ENCODE measurements at places on chromosomes 6 and 20.
A peak's percentile ranks its signal among the peaks of the same experiment; 100 is the strongest.

DNA sequence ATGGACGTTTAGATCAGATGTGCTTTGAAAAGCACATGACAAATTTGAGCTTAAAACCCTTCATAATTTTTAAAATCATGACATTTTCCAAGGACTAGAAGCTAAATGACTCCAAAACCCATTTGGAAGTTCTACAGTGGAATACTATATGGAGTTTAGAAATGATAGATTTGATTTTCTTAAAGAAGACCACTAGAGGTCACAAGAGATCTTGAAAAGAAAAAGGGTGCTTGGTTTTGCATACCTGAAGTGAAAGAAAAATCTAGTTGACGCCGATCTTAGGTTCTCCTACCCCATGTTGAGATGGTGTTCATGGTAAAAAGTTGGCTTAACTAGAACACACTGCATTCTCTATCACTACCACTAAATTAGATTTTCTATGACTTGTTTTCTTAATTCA, 31.5 kb downstream of the CFAP61 start:
- DNase-seq, result peak; percentile 60

GRCh38 chr6:14717307-14717706, 528.6 kb upstream of the JARID2 start:
- DNase-seq, result no peak

DNA sequence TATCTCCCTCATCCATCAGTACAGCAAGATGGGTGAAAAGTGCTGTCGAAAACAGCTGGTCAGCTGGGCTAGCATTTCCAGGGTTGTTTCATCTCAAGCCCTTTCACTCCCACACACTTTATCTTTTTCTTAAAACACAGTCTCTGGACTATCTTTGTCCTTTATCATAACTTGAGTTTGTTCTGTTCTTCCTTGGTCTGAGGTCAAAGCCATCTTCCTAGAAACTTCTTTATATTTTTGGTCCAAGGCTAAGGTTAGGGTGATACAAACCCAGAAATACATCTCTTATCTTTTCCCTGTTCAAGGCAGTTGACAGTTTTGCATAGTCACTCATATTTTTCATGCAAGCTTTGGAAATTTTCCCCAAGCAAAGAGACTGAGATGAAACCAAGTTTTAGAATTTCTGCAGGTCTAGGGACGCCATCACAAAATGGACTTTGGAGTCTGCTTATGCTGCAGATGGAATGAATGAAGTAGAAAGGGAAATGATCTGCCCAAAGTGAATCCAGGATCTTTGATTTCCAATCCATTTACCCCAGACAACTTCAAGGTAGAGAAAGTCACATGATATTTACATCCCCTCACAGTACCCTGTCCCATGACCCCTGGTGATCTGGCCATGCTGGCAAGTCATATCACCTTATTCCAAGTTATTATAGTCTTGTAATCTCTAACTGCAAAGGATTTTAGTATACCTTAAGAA, 297.0 kb downstream of the ZNF217 start:
- DNase-seq, result no peak

GRCh38 chr6:44430326-44430725, 42.8 kb downstream of the CDC5L start:
- peak; percentile 54 for DNase-seq

- peak; percentile 35 for DNase-seq
Observed at GRCh38 chr6:7042056-7042653, 65.6 kb upstream of the RREB1 start.

- no peak for DNase-seq
Observed at GRCh38 chr6:50380406-50381098, 330.8 kb upstream of the DEFB112 start.

GRCh38 chr20:58461899-58462298, 53.3 kb downstream of the APCDD1L start:
- peak; percentile 7 for DNase-seq

DNA sequence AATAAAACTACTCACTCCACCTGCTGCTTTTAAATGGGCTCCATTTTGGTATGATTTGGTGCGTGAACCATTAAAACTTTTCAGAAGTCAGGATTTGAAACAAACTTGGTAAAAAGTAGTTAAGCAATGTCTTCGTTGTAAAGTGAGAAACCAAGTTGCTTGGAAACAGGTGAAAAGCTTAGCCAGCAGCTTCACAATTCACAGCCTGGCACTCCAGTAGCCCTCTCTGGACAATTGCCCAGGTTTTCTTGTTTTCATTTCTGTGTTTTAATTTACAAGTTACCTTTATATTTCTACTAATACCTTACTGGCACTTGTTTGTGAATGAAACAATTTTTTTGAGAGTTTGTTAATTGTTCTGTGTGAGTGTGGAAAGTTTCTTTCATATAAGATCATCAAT, 12.8 kb downstream of the NT5E start:
- no peak for DNase-seq

GRCh38 chr20:23988561-23988960, at the start of gene GGTLC1:
Gene GGTLC1 (minus strand): TSS chr20:23988779. CDS start chr20:23986611, 2,168 bp downstream.
- DNase-seq, result no peak

- no peak for DNase-seq
Observed at GRCh38 chr6:29232725-29233124, 62.0 kb downstream of the OR2J2 start.

- peak; percentile 38 for DNase-seq
Observed at GRCh38 chr20:62576815-62577489, 65.4 kb upstream of the SLCO4A1 start.

DNA sequence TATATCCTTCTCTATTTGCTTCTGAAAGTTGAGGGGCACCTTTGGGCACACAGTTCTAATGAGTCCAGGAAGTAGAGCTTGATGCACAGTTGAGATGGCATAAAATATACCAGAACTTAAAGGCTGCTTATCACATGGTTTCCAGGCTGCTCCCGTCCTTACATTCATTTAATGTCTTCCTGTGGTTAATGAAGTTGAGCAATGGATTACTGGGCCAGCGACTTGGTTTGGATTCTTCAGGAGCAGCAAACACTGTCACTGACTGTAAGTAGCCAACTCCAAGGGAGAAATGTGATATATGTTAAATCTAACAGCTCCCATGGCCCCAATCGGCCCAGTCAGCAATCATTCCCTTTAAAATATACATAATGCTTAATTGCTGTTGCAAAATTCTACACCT, 9.0 kb upstream of the TSHZ2 start:
- DNase-seq, result no peak

GRCh38 chr6:82872185-82872584, 193.5 kb downstream of the UBE3D start:
- peak; percentile 12 for DNase-seq

DNA sequence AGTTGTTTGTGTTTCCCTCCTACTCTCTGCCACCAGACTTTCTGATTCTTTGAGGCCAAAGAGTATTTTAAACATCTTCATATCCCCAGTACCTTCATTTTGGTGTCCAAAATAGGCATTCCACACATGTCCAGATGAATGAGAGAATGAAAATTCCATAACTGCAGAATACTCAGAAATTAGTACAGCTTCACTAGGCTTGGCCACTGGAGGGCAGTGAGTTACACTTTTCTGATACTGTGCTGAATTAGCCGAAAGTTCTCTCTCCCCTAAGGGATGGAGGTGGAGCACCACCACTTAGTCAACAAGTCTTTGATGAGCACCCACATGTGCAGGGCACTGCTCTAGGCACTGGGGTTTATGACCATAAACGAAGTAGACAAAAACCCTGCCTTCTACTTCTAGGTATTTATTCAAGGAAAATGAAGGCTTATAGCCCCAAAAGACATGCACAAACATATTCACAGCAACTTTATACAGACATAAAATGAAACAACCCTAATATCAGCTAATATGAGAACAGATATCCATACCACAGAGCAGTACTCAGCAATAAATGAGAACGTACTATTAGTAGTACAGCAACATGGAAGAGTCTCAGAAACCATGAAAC, 46.1 kb upstream of the TMEM217 start:
- peak; percentile 66 for DNase-seq

- no peak for DNase-seq
Observed at GRCh38 chr6:89708316-89708715, 69.8 kb upstream of the LYRM2 start.

- no peak for DNase-seq
Observed at GRCh38 chr6:163367497-163368183, 46.9 kb upstream of the QKI start.

DNA sequence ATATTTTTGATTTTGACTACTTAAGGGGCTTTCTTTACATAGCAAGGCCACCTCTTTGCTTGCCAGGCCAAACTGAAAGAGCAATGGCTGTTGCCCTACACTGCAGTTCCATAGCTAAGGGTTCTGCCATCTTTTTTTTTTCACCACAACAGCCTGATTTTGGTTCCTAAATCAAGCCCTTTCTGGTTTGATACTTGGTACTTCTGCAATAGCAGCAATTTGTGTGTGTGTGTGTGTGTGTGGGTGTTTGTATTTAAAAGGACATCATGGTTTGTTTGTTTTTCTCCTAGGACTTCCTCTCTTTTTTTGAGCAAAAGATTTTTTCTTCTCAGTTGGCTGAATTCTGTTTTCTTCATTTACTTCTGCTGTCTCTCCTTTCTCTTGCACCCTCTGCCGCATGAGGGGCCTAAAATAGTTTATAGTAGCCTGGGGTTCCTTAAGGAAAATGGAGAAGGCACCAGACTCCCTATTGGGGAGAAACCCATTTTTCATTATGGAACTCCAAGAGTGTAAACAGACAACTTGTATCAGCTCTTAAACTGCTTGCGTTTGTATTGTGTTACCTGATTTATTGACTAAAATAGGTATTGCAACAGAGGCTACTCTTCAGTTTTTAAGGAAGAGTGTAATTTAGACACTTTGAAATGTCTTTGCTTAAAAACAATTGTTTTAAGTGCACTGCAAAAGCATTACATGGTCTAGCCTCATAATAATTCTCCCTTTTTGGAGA, 12.2 kb upstream of the GCLC start:
- DNase-seq, result no peak

- no peak for DNase-seq
Observed at GRCh38 chr6:29872791-29873190, 45.2 kb downstream of the HLA-G start.

DNA sequence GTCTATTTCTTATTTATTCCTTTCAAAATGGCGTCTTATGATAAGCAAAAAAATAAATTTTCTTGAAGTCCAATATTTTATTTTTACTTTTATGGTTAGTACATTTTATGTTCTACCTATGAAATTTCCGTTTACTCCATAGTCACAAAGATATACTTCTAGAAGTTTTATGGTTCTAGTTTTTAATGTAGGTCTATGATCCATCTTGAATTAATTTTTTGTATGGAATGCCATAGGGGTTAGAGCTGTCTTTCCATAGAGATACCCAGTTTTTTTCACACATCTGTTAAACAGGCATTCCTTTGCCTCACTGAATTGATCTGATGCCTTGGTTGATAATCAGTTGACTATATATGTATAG, 24.9 kb upstream of the ASIP start:
- no peak for DNase-seq

Measured in ELR (cell line).